ENCODE measurements at places on chromosomes 7 and 10.

DNA sequence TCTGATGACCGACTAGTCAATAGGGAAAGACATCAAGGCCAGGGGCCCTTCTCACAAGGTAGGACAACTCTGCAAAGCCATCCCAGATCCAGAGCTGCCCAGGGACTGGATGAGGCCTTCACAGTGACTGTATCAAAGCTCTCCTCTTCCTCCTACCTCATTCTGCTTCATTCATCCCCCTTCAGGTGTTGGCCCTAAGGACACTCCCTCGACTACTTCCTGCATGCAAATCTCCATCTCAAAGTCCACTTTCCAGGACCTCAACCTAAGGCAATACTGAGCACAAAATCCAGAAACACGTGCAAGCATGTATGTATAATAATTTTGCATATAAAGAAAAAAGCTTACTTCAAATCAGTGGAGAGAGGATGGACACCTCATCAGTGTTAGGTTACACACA, 25.1 kb downstream of the DPY19L1 start:
- no peak for DNase-seq

GRCh38 chr7:73512018-73512780, 9.9 kb downstream of the BAZ1B start:
- DNase-seq = no peak

- DNase-seq = no peak
Measured at GRCh38 chr10:95341716-95342130, 50.9 kb upstream of the PDLIM1 start.

GRCh38 chr7:155692317-155692716, 47.9 kb downstream of the RBM33 start:
- no peak for DNase-seq

- peak; percentile 11 for DNase-seq
Measured at GRCh38 chr10:113326160-113327111, 226.4 kb upstream of the HABP2 start.

DNA sequence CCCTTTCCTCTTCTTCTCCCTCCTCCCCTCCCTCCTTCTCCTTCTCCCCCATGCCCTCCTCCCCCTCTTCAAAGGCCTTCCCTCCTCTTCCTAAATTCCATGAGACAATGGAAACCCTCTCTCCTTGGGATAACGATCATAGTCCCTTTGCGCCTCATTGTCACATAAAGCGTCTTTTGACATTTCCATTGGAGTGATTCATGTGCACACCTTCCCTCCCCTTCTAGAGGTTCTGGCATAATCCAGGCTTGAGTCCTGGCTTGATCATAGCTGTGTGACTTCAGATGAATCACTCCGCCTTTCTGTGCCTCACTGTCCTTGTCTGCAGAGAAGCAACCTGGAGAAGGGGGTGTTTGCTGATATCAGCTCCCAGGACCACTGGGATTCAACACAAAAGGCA, 204.2 kb downstream of the TNS3 start:
- no peak for DNase-seq

- no peak for DNase-seq
Measured at GRCh38 chr10:126247446-126247975, 140.8 kb downstream of the ADAM12 start.

GRCh38 chr7:69042138-69042537, 556.1 kb upstream of the AUTS2 start:
- DNase-seq = no peak

DNA sequence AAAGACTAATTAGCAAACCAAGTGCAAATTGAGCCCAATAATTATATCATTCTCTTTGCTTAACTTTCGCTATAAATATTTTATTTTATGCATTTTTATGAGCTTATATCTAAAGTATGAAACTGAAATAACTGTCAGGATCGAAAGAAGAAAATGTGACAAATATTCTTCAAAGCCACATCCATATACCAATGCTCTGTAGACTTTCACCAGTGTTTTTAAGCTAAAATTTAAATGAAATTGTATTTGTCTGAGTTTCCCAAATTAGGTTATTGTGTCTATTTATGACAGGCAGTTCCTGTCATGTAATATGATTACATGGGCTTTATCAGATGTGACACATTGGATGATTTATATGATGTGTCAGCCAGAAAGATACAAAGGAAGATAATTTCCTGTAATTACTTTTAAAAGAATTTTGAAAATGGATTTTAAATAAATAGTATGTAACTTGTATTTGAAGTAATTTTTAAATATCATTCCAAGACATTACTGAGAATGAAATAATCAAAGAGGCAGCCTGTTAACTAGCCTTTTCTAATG, 317.9 kb upstream of the KLF6 start:
- no peak for DNase-seq

DNA sequence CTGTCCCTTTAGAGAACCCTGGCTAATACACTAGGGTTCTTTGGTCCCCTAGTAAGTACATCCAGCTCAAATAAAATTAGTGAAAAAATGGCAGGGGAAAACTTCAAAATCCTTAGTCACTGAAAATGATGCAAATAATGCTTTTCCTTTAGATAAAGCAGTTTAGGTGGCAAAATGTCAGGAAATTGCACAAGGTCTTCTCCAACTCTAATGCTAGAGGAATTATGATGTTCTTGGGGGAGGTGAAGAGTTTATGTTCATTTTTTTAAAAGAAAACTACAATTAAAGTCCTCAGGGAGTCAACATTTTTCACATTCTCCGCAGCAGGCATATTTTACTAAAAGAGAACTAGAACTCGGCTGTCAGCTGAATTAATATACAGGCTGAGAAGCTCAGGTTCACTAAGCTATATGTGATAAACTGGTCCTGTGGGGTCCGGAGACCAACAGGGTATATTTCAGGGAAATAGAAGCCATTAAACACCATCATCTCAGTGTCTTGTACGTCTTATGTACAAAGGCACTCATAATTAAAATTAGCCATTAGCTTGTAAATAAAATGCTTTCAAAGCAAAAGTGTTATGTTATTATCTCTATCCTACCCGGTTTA, 1164.7 kb upstream of the AUTS2 start:
- DNase-seq = no peak

DNA sequence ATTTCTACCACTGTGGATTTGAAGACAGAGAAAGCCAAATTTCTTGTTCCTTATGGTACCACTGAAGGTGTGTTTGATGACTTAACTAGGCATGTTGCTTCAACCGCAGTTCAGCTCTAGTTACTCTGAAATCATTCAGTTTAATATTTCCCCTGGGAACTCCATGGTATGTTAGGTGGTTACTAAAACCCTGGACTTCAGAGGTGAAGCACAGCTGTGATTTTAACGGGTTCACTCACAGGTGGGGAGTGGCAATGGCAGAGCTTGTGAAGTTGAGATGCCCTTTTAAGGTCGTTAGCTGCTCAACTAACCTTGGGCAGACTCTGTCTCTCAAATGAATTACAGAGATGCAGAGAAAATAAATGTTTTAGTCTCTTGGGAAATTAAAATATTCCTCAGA, 163.6 kb upstream of the PHYHIPL start:
- DNase-seq = no peak

DNA sequence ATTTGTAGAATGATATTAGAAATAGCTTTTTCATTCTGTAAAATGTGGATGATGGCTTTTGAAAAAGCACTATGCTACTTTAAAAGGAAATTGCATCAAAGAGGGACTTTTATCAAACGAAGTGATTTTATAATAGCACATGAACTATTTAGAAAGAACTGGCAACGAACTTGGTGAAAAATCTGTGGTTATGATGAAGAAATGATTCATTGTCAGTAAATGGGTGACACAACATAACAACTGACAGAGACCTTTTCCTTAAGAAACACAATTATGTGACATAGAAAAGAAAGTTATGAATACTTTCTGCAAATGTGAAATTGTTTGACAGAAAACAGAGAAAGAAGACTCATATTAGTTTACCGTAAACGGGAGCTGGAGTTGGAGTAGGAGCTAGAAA, 60.7 kb upstream of the LAMB4 start:
- no peak for DNase-seq

- no peak for DNase-seq
Measured at GRCh38 chr10:241451-241850, 106.2 kb downstream of the ZMYND11 start.
